ENCODE measurements at places on chromosomes 11 and 22.

DNA sequence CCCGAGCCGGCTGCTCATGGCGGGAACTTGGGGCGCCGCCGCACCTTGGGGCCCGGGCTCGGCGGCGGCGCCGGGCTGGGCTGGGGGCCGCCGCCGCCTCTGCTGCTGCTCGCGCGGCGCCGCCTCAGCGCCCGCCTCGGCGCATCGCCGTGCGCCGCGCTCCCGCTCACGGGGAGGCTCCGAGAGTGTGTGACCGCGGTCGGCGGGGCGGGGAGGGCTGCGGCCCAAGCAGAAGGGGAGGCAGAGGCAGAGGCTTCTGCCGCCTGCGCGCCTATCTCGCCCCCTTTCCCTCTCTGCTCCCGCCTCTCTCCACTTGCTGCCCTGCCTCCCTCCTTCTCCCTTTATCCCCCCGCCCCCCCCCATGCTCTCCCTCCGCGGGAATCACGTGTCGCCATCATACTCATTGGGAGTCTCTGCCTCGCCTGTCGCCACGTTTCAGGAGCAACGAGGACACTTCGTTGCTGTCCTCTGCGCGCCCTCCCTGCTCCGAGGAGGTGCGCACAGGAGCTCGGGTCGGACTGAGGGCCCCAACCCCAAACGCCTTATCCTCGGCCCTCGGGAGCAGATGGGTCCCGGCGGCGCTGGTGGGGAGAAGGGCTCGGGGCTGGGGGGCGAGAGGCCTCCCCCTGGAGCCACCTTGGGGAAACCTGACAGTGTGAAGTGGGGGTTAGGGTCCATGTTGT is at the start of gene GUCY1A2:
Gene GUCY1A2 (minus strand): TSS at position 258 of the 683 bp plus-strand sequence. CDS start 421 bp downstream, outside the sequence.
- no peak within 1 kb of the TSS for H3K4me3 ChIP-seq
- no peaks in the 10 kb centered on the region for H3K4me1 ChIP-seq
- H3K36me3 ChIP-seq: no peaks in the 10 kb centered on the region
- H3K27me3 ChIP-seq: peaks cover 7% of the 10 kb centered on the region

- H3K4me1 ChIP-seq: no peaks in the 10 kb centered on the region
- no peaks in the 10 kb centered on the region for H3K27me3 ChIP-seq
- no peaks in the 10 kb centered on the region for H3K36me3 ChIP-seq
- DNase-seq: no peak
- no peak overlapping the region for H3K4me3 ChIP-seq
Observed at GRCh38 chr11:104653407-104653806, 244.9 kb downstream of the CASP12 start.

GRCh38 chr22:29325356-29325755 is 9.9 kb upstream of the RASL10A start:
- no peaks in the 10 kb centered on the region for H3K27me3 ChIP-seq
- no peaks in the 10 kb centered on the region for H3K4me1 ChIP-seq
- peaks cover 26% of the 10 kb centered on the region for H3K36me3 ChIP-seq
- no peak overlapping the region for H3K27ac ChIP-seq
- no peak for DNase-seq

GRCh38 chr22:27895600-27895999 is 23.5 kb downstream of the PITPNB start:
- H3K27me3 ChIP-seq: no peaks in the 10 kb centered on the region
- H3K36me3 ChIP-seq: peaks cover 32% of the 10 kb centered on the region
- no peak overlapping the region for H3K27ac ChIP-seq
- no peak for DNase-seq
- H3K4me3 ChIP-seq: no peak overlapping the region

- no peak for DNase-seq
- no peak overlapping the region for H3K4me3 ChIP-seq
- H3K27me3 ChIP-seq: no peaks in the 10 kb centered on the region
- peaks cover 67% of the 10 kb centered on the region for H3K36me3 ChIP-seq
Observed at GRCh38 chr22:20087319-20088262, 7.5 kb downstream of the DGCR8 start.

DNA sequence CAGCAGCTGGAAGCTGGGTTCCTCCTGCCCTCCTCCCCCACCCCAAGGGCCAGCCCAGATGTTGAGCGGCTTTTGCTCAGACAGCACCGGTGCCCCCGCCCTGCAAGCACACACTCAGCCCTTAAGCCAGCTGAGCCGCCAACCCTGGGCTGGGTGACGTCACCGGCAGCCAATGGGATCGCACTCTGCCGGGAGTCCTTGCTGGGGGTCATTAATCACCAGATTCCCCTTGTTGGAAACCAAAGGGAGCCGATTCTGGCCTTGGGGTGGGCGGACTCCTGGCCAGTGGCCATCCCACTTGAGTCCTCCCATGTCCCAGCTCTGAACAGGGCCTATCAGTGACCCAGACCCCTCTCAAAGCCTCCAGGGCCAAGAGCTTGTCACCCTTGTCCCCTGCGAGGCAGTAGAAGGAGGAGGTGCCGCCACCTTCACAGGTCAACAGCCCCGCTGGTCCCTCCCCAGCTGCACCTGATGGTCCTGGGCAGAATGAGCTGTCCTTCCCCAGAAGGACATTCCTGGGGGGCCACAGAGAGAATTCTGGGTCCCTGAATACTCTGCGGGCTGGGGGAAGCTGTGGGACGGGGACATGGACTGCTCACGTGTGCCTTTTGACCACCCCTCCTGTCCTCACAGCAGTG is 7.4 kb downstream of the DUSP8 start:
- H3K4me3 ChIP-seq: no peak overlapping the region
- no peak overlapping the region for H3K27ac ChIP-seq
- H3K27me3 ChIP-seq: no peaks in the 10 kb centered on the region
- H3K4me1 ChIP-seq: no peaks in the 10 kb centered on the region
- no peaks in the 10 kb centered on the region for H3K36me3 ChIP-seq

DNA sequence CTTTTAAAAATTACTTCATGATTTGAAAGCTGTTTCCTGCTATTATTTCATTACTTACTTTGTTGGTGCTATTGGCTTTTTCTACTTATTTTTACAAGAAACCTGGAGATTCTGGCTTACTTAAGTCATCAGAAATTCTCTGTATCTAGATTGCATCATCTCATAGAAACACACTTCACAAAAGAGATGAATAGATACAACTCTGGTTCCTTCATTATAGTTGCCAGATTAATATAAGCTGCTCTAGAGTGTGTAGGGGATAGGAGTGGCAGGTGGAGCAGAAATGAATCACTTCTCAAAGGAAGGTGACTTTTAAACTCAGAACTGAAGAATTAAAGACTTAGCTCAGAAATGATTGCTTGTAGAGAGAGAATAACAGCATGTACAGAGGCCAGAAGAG is 20.0 kb downstream of the CYP2R1 start:
- H3K4me1 ChIP-seq: no peaks in the 10 kb centered on the region
- no peak overlapping the region for H3K4me3 ChIP-seq
- no peak for DNase-seq
- H3K27ac ChIP-seq: no peak overlapping the region
- peaks cover 24% of the 10 kb centered on the region for H3K36me3 ChIP-seq

DNA sequence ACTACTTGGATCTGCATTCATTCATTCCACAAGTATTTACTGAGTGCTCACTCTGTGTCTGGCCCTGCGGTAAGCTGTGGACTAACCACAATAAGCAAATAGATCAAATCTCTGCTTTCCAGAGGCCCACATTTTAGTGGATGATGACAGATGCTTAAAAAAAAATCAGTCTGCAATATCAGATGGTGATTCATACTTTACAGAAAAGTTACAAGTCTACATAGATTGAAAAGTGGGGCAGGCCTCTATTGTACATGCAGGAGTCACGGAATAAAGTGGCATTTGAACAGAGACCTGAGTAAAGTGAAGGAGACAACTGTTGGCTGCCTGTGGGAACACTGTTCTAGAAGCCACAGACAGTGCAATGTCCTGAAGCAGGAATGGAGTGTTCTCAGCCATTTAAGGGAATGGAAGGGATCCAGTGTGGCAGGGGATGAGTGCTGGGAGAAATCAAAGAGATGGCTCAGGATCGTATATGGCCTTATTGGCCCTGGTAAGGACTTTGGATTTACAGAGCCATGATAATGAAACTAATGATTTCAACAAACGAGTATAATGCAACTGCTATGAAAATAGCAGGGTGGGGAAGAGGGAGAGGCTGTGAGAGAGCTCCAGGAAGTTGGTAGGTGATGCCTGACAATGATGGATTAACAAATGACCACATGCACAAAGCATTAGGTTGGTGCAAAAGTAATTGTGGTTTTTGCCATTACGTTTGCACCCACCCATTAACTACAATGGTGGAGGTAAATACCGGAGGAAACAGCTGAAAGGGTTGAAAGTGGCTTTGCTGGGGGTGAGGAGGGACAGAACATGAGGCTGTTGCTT is 31.1 kb downstream of the TMEM45B start:
- no peaks in the 10 kb centered on the region for H3K27me3 ChIP-seq
- DNase-seq: no peak
- H3K27ac ChIP-seq: peak overlapping the region; percentile 53
- H3K4me1 ChIP-seq: peaks cover 7% of the 10 kb centered on the region
- H3K4me3 ChIP-seq: peak overlapping the region; percentile 15
- H3K36me3 ChIP-seq: no peaks in the 10 kb centered on the region

GRCh38 chr11:65968600-65969482 is 7.3 kb downstream of the SART1 start:
- H3K4me3 ChIP-seq: no peak overlapping the region
- H3K27ac ChIP-seq: no peak overlapping the region
- no peaks in the 10 kb centered on the region for H3K27me3 ChIP-seq
- no peak for DNase-seq
- H3K36me3 ChIP-seq: peaks cover 67% of the 10 kb centered on the region

DNA sequence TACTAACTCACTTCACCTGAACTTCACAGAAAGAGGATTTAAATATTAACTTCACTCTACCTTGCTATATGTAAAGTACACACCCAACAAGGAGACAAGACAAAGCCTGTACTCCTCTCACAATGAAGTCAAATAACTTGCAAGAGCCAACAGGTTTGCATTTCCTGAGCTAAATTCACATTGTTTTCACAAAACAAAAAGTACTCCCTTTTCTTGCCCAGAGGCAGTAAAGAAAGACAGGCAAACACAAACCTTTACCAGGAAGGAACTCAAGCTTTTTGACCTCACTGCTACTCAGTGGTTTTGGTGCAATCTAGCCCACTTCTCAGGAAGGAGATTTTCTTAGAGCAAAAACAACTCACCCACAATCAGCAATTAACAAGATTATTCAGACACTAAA is 15.7 kb downstream of the USP28 start:
- no peak overlapping the region for H3K27ac ChIP-seq
- no peaks in the 10 kb centered on the region for H3K36me3 ChIP-seq
- H3K4me1 ChIP-seq: no peaks in the 10 kb centered on the region
- no peaks in the 10 kb centered on the region for H3K27me3 ChIP-seq
- no peak for DNase-seq

GRCh38 chr11:119684361-119685110 is 44.5 kb downstream of the NECTIN1 start:
- DNase-seq: no peak
- no peak overlapping the region for H3K4me3 ChIP-seq
- no peak overlapping the region for H3K27ac ChIP-seq
- no peaks in the 10 kb centered on the region for H3K4me1 ChIP-seq
- H3K27me3 ChIP-seq: no peaks in the 10 kb centered on the region

DNA sequence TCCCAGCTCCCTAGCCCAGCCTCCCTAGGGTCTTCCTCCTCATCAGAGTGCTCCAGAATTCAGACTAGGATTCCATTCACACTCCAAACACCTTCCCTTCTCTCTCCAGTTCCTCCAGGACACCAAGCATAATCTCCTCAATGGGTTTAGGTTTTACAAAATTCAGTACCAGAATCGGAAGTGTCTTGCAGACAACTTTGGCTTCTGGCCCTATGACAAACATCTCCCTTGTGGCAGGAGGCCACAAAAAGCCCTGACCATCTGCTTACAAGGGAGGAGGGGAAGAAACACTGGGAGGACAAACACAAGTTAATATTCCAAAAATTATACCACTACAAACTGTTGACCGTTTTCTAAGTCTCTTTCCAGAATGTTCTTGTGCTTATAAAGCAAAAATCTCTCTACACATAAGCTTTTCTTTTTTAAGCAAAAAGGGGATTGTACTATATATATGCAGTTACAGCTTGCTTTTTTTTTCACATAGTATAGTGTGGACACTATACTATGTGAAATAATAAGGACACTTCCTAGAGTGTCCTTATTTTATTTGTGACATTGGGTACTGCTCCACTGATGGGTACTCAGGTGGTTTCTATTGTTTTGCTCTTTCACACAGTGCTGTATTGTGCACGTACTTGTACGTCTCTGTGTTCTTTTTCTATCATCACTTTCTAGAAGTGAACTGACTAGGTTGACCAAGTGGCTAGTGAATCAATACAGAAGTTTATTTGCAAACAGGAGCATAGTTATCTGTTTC is 78.7 kb downstream of the BDNF start:
- H3K27me3 ChIP-seq: no peaks in the 10 kb centered on the region
- H3K27ac ChIP-seq: no peak overlapping the region
- H3K36me3 ChIP-seq: no peaks in the 10 kb centered on the region
- DNase-seq: no peak

- H3K4me1 ChIP-seq: no peaks in the 10 kb centered on the region
- DNase-seq: no peak
- H3K27me3 ChIP-seq: no peaks in the 10 kb centered on the region
- no peak overlapping the region for H3K27ac ChIP-seq
- H3K4me3 ChIP-seq: no peak overlapping the region
Observed at GRCh38 chr11:34261820-34262219, 96.0 kb downstream of the ABTB2 start.

- H3K36me3 ChIP-seq: no peaks in the 10 kb centered on the region
- no peak overlapping the region for H3K27ac ChIP-seq
- no peaks in the 10 kb centered on the region for H3K27me3 ChIP-seq
- no peaks in the 10 kb centered on the region for H3K4me1 ChIP-seq
- H3K4me3 ChIP-seq: no peak overlapping the region
Observed at GRCh38 chr11:135033540-135033939, 621.5 kb upstream of the B3GAT1 start.

- no peaks in the 10 kb centered on the region for H3K27me3 ChIP-seq
- no peak for DNase-seq
- no peak overlapping the region for H3K4me3 ChIP-seq
- H3K36me3 ChIP-seq: no peaks in the 10 kb centered on the region
- no peaks in the 10 kb centered on the region for H3K4me1 ChIP-seq
Observed at GRCh38 chr11:132658696-132659095, 873.6 kb downstream of the OPCML start.

DNA sequence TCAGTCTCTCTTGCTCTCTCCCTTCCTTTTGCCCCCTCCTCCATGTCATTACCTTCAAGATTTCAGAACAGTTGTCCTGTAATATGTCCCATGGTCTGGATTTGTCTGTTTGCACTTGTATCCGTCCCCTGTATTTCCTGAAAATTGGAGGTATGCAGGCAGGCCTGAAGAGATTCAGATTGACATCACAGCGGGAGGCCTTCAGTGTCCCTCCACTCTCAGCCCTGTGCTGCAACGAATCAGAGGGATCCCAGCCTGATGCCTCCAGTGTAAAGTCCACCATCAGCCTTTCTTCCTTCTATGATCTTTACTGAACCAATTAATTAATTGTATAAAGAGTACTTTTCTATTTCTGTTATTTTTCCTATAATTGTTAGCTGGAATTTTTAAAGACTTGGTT is 57.3 kb downstream of the ELMOD1 start:
- H3K4me1 ChIP-seq: no peaks in the 10 kb centered on the region
- DNase-seq: no peak
- no peak overlapping the region for H3K27ac ChIP-seq
- no peak overlapping the region for H3K4me3 ChIP-seq

Data from effector memory CD4-positive, alpha-beta T cell (primary cell).